ENCODE measurements at places on chromosomes 13 and 19. TPM values are rescaled to one million over a fixed set of nuclear protein-coding genes. Genes with fewer than 3 reads are reported as not detected.

Gene SPACA4
- not detected for polyA plus RNA-seq

Gene PALM3
- 2.8 TPM for polyA plus RNA-seq

DNA sequence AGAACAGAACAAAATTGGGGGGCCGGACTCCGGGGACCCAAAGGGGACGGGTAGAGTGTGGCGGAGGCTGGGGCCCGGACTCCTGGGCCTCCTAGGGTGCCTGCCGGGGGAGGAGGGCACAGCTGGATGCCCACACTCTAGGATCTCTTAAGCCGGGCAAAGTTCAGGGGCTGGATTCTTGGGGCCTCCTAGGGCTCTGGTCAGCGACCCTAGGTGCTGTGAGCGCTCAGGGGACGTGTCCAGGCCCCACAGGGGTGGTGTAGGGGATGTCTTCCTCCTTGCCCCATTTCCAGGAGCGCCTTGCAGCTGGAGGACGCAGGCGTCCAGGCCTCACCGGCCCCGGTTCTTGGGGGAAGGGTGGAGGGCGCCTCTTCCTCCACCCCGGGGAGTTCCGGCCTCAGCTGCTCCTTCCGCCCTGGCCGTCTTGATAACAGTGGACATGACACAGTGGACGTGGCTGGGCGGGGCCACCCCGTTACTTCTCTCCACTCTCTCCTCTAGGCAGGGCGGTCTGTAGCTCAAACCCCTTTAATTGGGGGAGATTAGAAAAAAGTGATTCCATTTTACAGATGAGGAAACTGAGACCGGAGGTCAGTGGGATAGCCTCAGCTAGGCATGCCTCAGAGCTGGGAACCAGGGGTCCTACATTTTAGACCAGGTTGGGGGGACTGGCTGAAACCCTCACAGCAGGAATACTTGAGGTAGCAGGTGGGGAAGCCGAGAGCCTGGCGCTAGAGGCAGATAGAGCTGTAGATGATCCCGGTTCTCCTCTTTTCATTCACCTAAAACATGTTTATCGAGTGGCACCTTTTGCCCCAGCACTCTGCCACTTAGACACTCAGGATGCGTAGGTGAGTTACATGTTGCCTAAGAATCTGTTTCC, 705 bp downstream of the STXBP2 start:
- DNase-seq = no peak

GRCh38 chr13:46340631-46341111, 46.4 kb downstream of the RUBCNL start:
- DNase-seq = no peak

- no peak for DNase-seq
Measured at GRCh38 chr19:7196763-7197118, 97.5 kb downstream of the INSR start.

- DNase-seq = no peak
Measured at GRCh38 chr19:4136680-4137088, 12.8 kb upstream of the MAP2K2 start.

DNA sequence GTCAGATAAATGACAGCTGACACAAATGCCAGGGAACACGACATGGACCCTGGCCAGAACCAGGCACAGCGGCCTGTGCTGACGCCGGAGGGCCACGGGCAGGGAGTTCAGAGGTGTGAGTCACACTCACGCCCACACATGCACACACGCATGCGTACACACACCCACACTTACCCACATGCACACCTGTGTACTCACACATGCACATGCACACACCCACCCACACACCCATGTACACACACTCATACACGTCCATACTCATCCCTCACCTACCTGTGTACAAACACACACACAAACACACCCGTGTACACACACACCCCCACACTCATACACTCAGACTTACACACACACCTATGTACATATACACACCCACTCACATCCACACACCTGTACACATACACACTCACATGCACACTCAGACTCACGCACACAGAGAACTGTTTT, 40.4 kb downstream of the MLLT1 start:
- DNase-seq = no peak

GRCh38 chr13:22979952-22980351, 200.8 kb upstream of the SGCG start:
- no peak for DNase-seq

DNA sequence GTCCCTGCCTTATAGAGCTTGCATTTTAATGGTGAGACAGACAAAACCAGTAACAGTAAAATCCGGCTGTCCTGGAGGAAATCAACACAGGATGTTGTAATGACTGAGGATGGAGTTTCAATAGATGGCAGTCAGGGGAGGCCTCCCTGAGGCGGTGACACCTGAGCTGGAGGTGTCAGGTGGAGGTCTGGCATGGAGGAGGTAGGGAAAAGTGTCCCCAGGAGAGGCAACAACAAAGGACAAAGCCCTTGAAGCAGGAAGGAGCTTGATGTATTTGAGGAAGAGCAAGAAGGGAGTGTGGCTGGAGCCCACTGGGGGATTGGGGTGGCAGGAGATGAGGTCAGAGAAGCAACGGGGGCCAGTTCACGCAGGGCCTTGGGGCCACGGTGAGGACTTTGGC, 7.8 kb downstream of the GRIN2D start:
- DNase-seq = no peak

DNA sequence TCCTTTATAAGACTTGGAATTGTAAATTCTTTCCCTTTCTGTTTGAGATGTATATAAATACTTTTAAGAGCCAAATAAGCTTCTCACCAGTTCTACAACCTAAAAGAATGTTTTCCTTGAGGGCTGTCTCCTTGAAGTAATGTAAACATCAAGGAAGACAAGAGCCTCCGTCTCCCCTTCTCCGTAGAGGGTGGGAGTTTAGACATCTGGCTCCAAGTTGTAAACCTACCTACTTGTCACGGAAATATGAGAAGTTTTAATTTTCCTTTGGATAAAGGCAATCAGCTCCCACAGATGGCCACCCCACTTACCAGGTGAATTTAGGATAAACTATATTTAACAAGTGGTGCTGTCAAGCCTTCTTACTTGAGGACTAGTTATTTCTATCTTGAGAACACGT, 237.9 kb downstream of the NALCN start:
- DNase-seq = no peak

Data from urinary bladder (tissue), 4 donors.